ENCODE measurements at places on chromosomes 2 and 18. TPM values are rescaled to one million over a fixed set of nuclear protein-coding genes. Genes with fewer than 3 reads are reported as not detected.

- peak; percentile 17 for DNase-seq
Observed at GRCh38 chr2:9191041-9191481, 15.6 kb upstream of the ASAP2 start.

DNA sequence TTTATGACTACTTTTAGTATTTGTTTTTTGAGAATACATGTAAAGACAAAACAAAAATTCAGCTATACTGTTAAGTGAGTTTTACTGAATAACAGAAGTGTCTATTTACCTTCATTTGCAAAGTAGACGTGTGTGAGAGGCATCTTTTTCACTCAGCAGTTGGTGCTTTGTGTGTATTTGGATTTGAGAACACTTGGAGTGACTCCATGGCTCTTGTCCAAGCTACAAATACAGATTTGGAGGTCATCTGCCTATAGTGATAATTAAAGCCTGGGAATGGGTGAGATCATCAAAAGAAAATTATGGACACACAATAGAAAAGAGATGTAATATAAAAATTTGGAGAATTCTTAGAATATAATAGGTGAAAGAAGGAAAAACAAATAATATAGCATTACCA, 6.2 kb downstream of the NAB1 start:
- no peak for DNase-seq

Gene UBR3
- 135 TPM for total RNA-seq

Gene APLF
- total RNA-seq, result 12.3 TPM

Gene PKDCC
- 16.2 TPM for total RNA-seq

DNA sequence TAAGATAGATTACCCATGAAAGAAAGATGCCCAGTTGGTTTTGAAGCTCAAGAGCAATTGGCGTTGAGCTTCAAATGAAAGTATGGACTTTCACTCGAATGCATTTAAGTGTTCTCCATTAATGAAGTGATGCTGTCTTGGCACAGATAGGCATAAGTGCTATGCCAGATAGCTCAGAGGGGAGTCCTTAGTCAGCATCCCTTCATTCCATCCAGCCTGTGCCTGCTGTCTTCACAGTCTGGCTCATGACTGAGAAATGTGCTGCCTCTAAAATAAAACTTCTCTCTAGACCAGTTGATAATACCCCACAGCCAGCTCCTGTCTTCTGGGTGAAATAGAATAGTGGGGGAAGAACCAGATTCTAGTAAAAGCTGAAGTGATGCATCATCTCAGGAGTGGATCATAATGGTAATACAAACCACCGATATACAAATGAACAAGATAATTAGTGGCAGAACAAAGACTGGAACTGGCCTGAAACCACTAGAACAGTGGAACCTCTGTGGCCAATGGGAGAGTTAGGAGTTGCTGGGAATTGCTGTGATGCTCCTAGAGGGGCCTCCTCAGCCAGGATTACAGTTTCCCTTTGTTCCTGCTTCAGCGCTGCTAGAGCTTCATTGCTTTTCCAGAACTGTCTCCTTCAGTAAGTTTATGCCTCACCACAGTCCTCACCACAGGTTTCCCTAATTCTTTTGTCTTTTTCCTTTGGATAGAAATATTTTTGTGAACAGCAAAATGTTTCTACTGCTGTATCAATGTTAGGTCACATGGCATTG, 359.3 kb downstream of the KIAA1328 start:
- DNase-seq, result no peak

Gene SAG
- not detected for total RNA-seq

Gene MYOM1
- 2.3 TPM for total RNA-seq

Gene EN1
- not detected for total RNA-seq

DNA sequence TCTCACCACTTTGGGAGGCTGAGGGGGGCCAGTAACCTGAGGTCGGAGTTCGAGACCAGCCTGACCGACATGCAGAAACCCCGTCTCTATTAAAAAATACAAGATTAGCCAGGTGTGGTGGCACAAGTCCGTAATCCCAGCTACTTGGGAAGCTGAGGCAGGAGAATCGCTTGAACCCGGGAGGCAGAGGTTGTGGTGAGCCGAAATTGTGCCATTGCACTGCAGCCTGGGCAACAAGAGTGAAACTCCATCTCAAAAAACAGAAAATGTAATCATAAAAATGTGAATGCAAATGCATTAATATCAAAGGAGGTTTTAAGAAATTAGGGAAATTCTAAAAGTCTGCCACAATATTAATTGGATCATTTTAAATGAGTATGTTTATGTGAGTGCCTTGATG, 45.7 kb downstream of the ACTR2 start:
- no peak for DNase-seq

Gene TRIM54
- total RNA-seq, result not detected

Gene IKZF2
- total RNA-seq, result 12.0 TPM

Gene MDH1B
- 2.5 TPM for total RNA-seq

- DNase-seq, result peak; percentile 23
Observed at GRCh38 chr2:239630618-239631286, 229.9 kb upstream of the HDAC4 start.

Gene SATB2
- total RNA-seq, result 532 TPM

- no peak for DNase-seq
Observed at GRCh38 chr2:204545861-204546735, 823 bp downstream of the PARD3B start.

GRCh38 chr2:105371810-105372209, 27.0 kb downstream of the FHL2 start:
- no peak for DNase-seq

DNA sequence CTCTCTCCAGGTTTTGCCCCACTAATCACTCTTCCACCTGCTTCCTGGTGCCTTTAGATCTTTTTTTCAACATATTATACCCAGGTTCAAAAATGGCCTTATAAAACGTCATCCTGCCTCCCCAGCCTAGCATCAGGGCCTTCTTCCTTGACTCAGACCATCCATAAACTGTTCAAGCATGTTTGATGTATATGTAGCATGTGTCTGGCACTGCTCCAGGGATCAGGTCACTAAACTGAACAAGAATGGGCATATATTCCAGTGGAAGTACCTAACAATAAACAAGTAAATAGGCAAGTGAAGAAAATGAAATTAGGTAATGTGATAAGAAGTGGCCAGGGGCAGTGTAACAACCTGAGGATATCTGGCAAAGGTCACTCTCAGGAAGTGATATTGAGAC, 141.2 kb downstream of the TRIB2 start:
- no peak for DNase-seq

- no peak for DNase-seq
Observed at GRCh38 chr2:8259106-8259840, 422.6 kb upstream of the ID2 start.

Gene C2orf78
- total RNA-seq, result not detected

DNA sequence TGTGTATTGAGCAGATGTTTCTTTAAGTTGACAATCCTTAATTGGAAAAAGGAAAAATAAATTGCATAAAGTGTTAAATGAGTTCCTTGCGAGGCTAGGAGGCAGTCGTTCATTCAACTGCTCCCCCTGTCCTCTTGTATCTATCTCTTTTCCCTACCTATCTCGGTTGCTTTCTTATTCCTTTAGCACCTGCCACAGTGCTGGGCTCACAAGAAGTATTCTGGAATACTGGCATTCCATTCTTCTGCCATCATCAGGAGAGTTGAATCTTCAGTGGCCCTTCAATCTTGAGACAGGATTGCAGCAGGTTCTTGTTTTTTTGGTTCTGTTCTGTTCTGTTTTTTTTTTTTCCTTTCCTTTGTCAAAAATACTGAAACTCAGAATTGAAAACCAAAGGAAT, 143.1 kb upstream of the AQP4 start:
- DNase-seq, result no peak

Gene ALPG
- not detected for total RNA-seq

Gene PLEK
- 3.0 TPM for total RNA-seq

GRCh38 chr2:206971805-206972204, 32.5 kb downstream of the CPO start:
- no peak for DNase-seq

Gene ASXL2
- 4.7 TPM for total RNA-seq

GRCh38 chr2:160110674-160111239, 48.3 kb upstream of the PLA2R1 start:
- no peak for DNase-seq

- DNase-seq, result no peak
Observed at GRCh38 chr2:104745846-104746245, 108.1 kb upstream of the POU3F3 start.

Gene WNT6
- total RNA-seq, result not detected

DNA sequence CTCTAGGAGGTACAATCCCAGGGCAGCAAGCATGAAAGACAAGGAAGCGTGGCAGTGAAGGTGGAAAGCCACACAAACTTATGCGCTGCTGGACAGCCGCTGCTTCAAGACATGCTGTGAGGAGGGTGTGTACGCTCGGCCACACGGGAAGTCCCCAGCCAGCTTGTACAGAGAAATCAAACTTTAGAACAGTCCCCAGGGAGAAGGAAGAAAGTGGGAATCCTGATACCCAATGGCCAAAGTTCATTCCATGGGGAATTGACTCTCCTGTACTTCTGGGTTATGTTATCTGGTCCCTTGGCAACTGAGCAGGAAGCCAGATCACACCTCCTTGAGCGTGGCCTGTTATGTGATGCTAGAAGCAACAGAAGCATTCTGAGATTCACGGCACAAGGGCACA, 86.1 kb upstream of the BOD1L2 start:
- DNase-seq, result no peak

- no peak for DNase-seq
Observed at GRCh38 chr18:73613706-73614340, 533.8 kb downstream of the FBXO15 start.

GRCh38 chr2:1406434-1406833, 6.8 kb upstream of the TPO start:
- DNase-seq, result no peak

DNA sequence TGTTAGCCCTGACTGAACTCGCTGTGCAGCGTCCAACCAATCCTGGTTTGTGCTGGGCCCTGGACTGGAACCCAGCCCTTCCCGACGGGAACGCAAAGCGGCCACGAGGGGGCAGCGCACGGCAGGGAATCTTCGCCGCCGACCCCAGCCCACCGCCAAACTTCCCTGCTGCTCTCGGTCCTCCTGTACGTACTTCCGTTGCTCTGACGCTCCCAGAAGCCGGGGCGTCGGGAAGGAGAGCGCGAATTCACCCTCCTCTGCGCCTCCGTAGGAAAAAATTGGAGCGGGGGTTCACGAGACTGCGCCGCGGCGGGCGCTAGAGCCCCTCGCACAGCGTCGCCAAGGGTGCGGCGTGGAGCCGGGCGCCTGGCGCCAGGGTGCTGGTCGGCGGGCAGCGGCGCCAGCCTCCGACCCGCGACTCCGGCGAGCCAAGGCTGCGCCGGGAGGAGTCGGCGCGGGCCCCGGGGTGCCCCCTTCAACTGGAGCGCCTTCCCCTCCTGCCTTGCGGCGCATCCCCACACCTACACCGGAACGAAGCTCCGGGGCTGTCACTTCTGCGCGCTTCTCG, 873 bp upstream of the SH3RF3 start:
- peak; percentile 63 for DNase-seq

GRCh38 chr2:175468431-175469098, 287.1 kb upstream of the ATP5MC3 start:
- no peak for DNase-seq

Gene LIMS3
- 2.3 TPM for total RNA-seq

- no peak for DNase-seq
Observed at GRCh38 chr2:132503701-132504100, 87.1 kb downstream of the GPR39 start.

- DNase-seq, result no peak
Observed at GRCh38 chr18:39870591-39870990, 2084.4 kb upstream of the PIK3C3 start.

Gene DNAH6
- 6.6 TPM for total RNA-seq

GRCh38 chr2:144942516-144943256, 422.8 kb upstream of the ZEB2 start:
- DNase-seq, result no peak

Gene SLC39A10
- 154 TPM for total RNA-seq

DNA sequence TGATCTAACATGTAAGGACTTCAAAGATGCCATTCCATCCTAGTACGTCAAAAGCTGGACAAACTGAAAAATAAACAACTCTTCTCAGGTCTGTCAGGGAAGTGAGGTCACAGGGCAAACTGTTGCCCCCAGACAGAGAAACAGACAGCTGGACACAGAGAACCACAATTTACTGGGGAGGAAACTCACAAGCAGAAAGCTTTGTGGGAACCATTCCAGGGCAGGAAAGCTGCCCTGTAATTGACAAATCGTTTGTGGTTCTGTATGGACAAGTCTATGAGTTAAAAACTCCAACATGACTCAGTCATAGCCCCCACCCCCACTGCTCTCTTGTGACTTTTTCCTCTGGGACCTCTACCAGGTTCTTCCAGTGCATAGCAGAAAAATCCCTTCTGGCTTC, 28.4 kb downstream of the MCEE start:
- no peak for DNase-seq

- DNase-seq, result no peak
Observed at GRCh38 chr2:20304411-20304810, 46.2 kb downstream of the PUM2 start.

DNA sequence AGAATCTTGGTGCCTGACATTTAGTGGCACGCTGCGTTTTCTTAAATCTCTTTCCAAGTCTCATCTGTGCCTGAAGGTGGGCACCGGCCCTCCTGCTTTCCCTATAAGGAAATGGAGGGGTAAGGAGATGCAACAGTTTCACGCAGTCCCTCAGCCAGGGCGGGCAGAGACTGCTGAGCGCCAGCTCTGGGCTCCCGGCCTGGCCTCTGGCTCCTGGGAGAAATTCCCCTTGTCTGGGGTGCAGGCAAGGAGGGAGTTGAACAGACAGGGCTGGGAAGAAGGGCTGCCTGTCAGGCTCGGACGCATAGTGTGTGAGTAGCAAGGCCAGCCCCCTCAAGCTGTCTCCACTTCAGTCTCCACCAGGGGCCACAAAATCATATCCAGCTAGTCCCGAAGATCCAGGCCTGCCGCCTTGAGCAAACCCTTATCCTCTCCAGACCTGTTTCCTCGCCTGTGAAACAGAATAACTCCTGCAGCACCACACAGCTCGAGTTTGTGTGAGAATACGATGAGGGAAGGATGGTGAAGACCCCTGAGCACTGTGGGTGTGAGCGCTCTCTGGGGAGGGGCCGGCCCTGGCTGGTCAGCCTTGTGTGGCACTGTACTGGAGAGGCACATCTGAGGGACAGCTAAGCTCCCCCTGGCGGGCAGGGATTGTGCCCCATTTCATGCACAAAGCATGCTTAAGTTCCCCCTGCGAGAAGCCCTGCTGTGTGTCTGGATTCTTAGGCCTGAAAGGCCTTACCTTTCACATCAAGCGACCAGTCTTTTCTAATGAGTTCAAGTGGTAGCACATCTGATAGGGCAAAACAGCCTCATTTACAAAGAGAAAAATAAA, 33.8 kb downstream of the SDC1 start:
- DNase-seq, result no peak

- no peak for DNase-seq
Observed at GRCh38 chr2:133418671-133419070, 149.6 kb downstream of the NCKAP5 start.

DNA sequence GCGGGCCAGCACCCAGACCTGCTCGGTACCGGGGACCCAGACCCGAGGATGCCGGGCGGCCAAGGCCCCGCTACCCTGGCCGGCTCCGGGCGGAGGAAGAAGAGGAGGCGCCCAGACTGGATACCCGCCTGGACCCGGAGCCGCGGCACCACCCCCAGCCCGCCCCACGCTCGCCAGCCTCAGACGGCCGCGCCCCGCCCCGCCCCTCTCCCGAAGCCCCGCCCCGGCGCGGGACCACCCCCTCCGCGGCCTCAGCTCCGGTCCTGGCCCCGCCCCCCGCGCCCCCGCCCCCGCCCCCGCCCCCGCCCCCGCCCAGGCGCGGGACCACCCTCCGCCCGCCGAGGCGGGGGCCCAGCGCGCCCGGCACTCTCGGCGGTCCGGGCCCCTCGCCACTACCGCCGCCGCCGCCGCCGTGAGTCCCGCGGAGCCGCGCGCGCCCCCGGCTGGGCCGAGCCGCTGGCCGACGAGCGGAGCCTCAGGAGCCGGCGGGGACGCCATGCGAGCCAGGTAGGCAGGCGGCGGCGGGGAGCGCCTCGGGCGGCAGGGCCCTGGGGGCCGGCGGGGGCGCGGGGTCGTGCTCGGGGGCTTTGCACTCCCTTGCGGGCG, at the start of gene SH3BP4:
Gene SH3BP4, plus strand, starts transcription at position 354 of the 606 bp plus-strand sequence. CDS start 82,986 bp downstream, outside the sequence.
- DNase-seq, result peak; percentile 77
